ENCODE measurements at places on chromosomes 16 and 17. TPM values are rescaled to one million over a fixed set of nuclear protein-coding genes. Genes with fewer than 3 reads are reported as not detected.

SLC12A3 gene
- polyA plus RNA-seq: not detected

PIK3R6 gene
- polyA plus RNA-seq: 0.11 TPM

SNTB2 gene
- 18.6 TPM for polyA plus RNA-seq

ITGA2B gene
- polyA plus RNA-seq: 0.56 TPM

NUDT7 gene
- 21.9 TPM for polyA plus RNA-seq

FBXW10 gene
- polyA plus RNA-seq: not detected

TEKT1 gene
- not detected for polyA plus RNA-seq

RNF222 gene
- 0.17 TPM for polyA plus RNA-seq

IQCK gene
- 13.2 TPM for polyA plus RNA-seq

EFCAB13 gene
- polyA plus RNA-seq: 8.1 TPM

FOXL1 gene
- 0.61 TPM for polyA plus RNA-seq

CCL4 gene
- not detected for polyA plus RNA-seq

COG1 gene
- polyA plus RNA-seq: 42.4 TPM

WNT3 gene
- 7.3 TPM for polyA plus RNA-seq

JPH3 gene
- polyA plus RNA-seq: 15.5 TPM

OR1G1 gene
- not detected for polyA plus RNA-seq

UBALD1 gene
- polyA plus RNA-seq: 47.3 TPM

KRTAP2-1 gene
- polyA plus RNA-seq: not detected

ATP2A3 gene
- polyA plus RNA-seq: 15.8 TPM

BIRC5 gene
- 112 TPM for polyA plus RNA-seq
